CD4-positive, alpha-beta T cell treated with Interleukin-2 at 100 ng/mL for 4 hours (primary cell): ENCODE measurements at places on chromosomes 3 and 15.

DNA sequence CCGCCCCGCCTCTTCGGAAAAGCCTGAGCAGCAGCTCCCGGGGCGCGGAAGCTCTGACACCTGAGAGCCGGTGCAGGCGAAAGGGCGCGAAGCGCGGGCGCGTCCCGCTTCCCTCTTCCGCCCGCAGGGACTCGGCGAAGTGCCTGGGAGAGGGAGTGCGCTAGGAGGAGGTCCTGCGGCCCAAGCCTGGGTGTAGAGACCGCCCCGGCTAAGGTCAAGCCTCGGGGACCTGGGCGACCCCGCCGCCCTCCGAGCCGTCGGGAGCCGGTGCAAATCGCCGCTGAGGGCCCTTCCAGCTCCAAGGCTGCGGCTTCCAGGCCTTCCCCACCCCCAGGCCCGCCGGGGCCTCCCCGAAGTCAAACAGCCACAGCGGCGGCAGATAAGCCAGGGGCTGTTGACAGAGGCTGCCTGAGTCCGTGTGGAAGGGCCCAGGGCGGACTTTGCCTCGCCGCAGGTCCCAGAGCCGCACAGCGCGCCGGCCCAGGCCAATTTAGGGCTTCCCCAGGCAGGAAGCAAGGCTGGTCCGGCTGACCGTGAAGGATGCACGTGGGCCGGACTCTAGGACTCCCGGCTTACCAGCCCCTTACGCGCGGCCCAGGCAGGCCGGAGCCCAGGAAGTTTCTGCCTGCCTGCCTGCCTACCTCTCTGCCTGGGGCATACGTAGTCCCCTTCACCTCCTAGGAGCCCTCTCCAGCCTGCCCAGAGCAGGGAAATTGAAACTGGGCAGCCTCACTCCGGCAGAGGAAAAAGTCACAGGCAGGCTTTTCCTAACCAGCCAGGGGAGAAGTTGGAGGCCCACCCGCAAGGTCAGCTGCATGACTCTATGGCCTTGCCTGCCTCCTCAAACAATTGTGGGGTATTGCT lies 2.3 kb downstream of the ITPKA start:
- no peak for DNase-seq

GRCh38 chr15:101424984-101425383 lies 64.5 kb downstream of the PCSK6 start:
- DNase-seq, result no peak

DNA sequence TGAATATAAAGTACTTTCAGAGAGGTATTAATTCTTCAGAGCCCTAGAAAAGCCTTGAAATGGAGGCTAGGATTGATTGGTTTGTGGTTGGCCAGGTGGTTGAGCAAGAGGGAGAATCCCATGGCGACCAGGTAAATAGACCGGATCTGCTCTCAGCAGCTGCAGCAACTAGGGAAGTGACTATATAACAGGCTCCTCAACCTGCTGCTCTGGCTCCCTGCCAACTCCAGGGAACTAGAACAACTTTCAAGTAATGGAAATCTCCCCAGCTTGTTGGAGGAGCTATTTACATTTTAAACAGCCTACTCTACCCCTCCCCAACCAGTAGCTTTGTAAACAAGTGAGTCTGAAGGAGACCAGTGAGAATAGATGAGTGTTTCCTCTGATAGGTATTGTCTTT lies 121.8 kb upstream of the CADM2 start:
- DNase-seq, result no peak

DNA sequence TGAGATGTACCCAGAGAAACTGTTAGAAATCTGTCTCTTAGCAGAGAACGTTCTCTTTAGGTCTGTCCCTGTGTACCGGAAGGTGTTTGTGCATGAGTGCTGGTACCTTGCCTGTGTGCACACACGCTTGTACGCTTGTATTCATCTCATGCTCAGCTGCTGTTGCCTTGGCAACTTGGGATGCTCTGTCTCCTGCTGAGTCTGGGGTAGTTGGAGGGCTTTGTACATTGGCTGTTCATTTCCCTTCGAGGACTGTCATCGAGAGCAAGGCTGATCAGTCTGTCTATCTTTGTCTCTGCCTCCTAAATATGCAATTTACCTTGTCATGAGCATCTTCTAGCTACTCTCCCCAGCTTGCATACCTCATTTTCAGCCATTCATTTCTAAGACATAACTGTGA lies 147.2 kb downstream of the SLCO3A1 start:
- no peak for DNase-seq

- DNase-seq, result no peak
Measured at GRCh38 chr3:129732200-129732876, 125.9 kb upstream of the PLXND1 start.

DNA sequence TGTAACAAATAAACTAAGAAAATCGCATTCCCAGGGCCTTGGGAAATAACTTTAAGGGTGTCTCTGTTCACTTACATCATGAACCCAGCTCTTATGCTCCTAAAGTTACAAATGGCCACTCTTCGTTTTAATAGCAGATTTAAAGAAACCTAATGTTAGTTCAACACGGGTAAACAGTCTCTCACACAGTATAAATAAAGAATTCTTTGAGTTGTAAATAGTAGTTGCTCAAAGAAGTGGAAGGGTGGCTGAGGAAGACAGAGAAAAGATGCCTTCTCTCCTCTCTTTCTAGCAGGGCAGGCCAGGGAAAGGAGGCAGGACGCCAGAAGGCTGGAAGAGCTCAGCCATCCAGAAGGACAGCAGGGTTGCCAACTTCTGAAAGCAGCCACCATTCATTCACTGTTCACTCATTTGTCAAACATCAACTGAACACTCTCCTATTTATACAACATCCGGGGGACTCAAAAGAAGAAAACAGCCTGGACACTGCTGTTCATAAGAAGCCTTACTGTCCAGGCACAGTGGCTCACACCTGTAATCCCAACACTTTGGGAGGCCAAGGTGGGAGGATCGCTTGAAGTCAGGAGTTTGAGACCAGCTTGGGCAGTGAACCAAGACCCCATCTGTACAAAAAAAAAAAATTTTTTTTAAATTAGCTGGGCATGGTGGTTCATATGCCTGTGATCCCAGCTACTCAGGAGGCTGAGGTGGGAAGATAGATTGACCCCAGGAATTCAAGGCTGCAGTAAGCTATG lies 47.3 kb downstream of the WWTR1 start:
- no peak for DNase-seq

- DNase-seq, result no peak
Measured at GRCh38 chr3:102078854-102079808, 229.8 kb downstream of the NFKBIZ start.

- no peak for DNase-seq
Measured at GRCh38 chr3:65193531-65193930, 505.7 kb upstream of the ADAMTS9 start.

DNA sequence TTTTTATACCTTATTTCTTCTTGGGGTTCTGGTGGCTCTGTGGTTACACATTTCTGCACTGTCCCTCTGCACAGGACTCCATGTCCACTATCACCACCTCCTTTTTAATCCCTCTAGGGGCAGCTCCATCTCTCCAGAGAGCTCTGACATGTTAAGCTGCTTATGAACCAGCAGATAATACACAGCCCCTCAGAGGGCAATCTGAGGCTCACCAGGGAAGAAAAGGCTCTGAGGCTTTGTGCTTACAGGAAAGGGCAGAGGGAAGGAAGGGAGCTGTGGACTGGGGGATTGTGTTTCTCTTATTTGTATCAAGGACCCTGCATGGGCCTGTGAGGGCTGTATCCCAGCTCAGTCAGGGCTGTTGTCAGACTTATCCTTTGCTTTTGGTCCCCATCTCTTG lies 164.5 kb downstream of the EPHB1 start:
- no peak for DNase-seq

- no peak for DNase-seq
Measured at GRCh38 chr15:69669446-69669845, 216.8 kb downstream of the RPLP1 start.

- no peak for DNase-seq
Measured at GRCh38 chr3:149251186-149251585, 29.6 kb upstream of the CP start.

DNA sequence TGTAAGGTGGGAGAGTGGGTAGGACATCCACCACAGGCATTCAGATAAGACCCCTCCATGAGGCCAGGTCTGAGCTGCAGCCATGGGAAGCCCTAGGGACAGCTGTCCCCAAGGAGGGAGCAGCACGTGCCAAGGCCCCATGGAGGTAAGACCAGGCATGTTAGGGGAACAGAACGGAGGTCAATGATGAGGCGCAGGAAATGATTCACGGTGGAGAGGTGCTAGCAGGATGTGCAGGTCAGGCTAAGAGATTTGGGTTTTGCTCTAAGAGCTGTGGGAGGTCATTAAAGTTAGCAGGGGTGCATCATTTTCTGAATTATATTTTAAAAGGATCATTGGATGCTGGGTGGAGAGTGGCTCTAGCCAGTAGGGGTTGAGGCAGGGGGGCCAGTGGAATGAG lies 66.4 kb upstream of the SNRPA1 start:
- DNase-seq, result no peak

GRCh38 chr3:76198086-76198485 lies 412.7 kb upstream of the ZNF717 start:
- no peak for DNase-seq

GRCh38 chr3:16415911-16416476 lies 97.5 kb downstream of the RFTN1 start:
- DNase-seq, result no peak

DNA sequence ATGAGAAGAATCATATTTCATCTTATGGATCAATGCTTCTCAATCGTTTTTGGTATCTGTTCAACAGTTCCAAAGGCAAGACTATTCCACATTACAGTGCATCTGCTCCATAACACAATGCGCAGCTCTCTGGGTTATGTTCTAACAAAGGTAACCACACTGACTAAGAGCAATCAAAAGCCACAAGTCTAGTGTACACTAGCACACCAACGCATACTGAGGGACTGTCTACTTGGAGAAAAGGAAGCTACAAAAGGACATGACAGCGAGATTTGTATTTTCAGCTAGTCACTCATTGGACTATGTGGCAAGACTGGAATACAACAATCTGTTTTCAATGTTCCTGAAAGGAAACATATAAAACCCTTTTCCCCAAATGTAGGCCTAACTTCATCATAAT lies 35.8 kb downstream of the SETD2 start:
- no peak for DNase-seq

DNA sequence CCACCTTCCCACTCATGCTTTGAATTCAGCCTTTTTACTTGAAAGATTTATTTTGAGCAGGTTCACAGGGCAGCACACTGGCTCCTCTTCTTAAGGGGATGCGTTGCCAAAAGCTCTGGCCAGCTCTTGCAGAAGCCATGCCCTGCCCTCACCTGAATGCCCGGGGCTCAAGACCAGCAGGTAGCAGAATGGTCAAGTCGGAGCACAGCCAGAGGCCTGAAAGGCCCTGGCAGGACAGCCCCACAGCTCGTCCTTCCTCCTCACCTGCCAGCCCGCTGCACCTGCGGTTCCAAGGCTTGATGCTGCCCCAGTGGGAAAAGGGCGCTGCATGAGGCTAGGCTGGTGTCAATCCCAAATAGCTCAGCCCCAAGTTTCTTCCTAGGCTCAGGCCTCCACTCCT lies 13.1 kb downstream of the CA12 start:
- no peak for DNase-seq

- DNase-seq, result no peak
Measured at GRCh38 chr15:98216166-98216565, 255.7 kb downstream of the ARRDC4 start.

- no peak for DNase-seq
Measured at GRCh38 chr15:31156808-31157207, 55.3 kb upstream of the TRPM1 start.

GRCh38 chr3:33636125-33636850 lies 81.8 kb downstream of the CLASP2 start:
- peak; percentile 35 for DNase-seq

DNA sequence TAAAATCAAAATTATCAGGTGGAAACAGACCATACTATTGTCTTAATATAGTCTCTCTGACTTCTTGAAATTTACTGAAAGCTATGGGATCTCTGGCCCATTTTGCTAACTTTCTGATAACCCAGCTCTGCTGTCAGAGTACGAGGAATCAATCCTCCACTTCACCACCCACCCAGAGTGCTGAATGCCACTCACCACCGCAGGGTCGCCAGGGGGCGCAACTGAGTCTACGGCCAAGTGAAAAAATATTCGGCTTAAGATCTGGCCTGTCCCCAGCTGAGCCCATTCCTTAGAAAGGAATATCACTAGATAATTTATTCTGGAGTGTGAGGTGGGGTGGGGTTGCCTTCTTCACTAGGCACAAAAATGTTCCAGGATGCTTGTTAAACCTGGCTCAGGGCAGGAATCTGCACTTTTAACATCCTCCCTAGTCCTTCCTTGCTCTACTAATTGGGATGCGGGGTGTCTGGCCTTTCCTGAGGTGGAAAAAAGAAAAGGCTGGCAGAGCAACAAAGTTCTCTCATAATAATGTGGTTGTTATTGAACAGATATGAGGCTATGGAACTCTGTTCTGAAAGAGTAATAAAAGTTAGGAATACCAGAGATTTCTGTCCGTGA lies 520.6 kb downstream of the MFSD1 start:
- DNase-seq, result no peak

DNA sequence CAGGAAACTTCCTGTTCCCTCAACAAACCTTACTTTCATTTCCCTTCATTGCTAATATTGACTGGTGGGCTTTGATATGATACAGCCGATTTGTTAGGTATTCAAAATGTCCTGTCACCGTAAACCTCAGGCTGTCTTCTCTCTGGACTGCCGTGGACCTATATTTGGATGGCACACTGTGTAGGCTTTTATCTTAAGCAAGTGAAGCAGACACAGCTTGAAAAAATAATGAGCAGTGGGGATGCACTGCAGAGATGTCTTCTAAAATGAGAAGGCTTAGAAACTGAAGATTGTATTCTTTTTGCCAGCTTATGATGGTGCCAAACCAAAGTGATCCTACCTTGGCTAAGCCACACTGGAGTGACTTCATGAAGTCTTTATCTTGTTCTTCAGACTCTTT lies 266.3 kb downstream of the NR1D2 start:
- no peak for DNase-seq

DNA sequence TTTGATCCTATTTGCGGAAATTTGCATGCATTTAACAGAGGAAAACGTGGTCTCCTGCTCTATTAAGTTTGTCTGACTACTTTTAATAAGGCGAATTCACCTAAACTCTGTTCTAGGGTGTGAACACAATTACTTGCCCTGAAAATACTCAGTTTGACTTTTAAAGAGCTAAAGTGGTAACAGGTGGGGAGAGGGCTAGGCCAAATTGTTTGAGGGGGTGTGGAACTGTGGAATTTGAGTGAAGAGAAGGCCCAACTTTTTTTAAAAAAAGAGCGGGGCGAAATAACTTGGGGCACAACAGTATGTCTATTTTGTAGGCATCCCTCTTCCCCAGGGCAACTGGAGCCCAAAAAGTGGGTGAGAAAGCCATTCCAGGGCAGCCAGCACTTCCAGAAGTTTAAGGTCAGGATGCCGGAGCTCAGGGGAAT lies 580 bp upstream of the FXR1 start:
- no peak for DNase-seq

- no peak for DNase-seq
Measured at GRCh38 chr15:71469413-71469812, 340.9 kb upstream of the NR2E3 start.

GRCh38 chr15:56732886-56733135 lies 498 bp downstream of the ZNF280D start:
- peak; percentile 5 for DNase-seq

GRCh38 chr15:47586653-47587224 lies 130.6 kb upstream of the SEMA6D start:
- DNase-seq, result no peak
